ENCODE measurements at places on chromosomes 13 and 19.

GRCh38 chr13:73693215-73693614 lies 441.0 kb downstream of the KLF12 start:
- no peaks in the 10 kb centered on the region for H3K4me1 ChIP-seq
- no peak overlapping the region for H3K4me3 ChIP-seq
- no peak for DNase-seq
- no peaks in the 10 kb centered on the region for H3K27me3 ChIP-seq
- no peak overlapping the region for H3K27ac ChIP-seq

DNA sequence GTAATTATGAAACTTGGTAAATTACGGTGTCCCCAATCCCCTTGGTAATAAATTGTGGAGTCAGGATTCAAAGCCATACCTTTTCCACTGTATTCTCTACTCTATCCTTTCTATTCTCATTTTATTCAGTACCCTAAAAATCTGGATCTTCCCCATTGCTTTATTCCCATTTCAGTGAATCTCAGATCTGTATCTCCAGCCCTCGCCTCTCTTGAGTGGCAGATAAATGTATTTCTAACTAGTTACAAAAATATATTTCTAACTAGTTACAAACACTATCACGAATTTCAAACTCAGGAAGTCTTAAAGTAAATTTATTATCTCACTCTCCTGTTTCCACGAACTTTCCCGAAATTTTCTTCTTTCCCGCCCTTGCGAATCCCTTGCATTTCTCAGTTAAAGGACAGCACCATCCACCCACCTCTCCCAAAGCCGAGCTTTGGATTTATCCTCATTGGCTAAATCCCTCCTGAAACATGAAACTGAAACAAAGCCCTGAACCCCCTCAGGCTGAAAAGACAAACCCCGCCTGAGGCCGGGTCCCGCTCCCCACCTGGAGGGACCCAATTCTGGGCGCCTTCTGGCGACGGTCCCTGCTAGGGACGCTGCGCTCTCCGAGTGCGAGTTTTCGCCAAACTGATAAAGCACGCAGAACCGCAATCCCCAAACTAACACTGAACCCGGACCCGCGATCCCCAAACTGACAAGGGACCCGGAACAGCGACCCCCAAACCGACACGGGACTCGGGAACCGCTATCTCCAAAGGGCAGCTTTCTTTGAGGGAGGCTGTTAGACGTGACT lies 164.3 kb upstream of the PABPC3 start:
- no peak for DNase-seq
- peaks cover 21% of the 10 kb centered on the region for H3K27me3 ChIP-seq
- no peaks in the 10 kb centered on the region for H3K36me3 ChIP-seq
- H3K27ac ChIP-seq: no peak overlapping the region

DNA sequence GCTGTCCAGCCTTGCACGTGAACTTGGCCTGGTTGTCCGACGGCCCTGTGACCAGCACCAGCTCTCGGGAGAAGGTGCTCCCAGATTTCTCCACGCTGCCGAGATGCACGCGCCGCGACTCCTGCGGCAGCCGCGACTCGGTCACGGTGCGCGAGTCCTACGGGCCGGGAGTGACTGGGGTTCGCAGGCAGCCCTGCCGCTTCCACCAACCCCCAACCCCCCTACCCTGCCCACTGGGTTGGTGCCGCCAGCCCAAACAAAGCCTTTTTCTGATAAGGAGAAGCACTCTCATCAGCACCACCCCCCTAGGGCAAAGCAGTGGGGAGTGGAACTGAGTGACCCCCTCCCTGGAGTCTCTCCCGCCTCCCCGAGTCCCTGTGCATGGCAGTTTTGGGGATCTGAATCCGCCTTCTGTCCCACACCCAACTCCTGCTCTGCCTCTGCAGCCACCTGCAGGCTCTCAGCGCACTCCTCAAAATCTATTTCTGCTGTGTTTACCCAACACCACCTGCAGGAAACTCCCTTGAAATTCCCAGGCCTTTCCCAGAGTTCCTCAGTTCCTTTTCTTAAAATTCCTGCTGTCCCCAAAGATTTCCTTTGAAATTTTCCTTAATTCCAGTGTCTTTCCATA lies 6.2 kb downstream of the NPHS1 start:
- H3K4me3 ChIP-seq: no peak overlapping the region
- H3K27ac ChIP-seq: no peak overlapping the region
- H3K36me3 ChIP-seq: no peaks in the 10 kb centered on the region
- peaks cover 25% of the 10 kb centered on the region for H3K4me1 ChIP-seq

- H3K4me1 ChIP-seq: no peaks in the 10 kb centered on the region
- H3K27ac ChIP-seq: no peak overlapping the region
- DNase-seq: no peak
- H3K36me3 ChIP-seq: no peaks in the 10 kb centered on the region
- no peak overlapping the region for H3K4me3 ChIP-seq
Observed at GRCh38 chr13:61410669-61411297, 4.9 kb downstream of the PCDH20 start.

GRCh38 chr13:37446503-37446902 lies 152.1 kb downstream of the POSTN start:
- DNase-seq: no peak
- no peak overlapping the region for H3K4me3 ChIP-seq
- H3K27me3 ChIP-seq: no peaks in the 10 kb centered on the region
- H3K36me3 ChIP-seq: no peaks in the 10 kb centered on the region
- H3K4me1 ChIP-seq: no peaks in the 10 kb centered on the region
- no peak overlapping the region for H3K27ac ChIP-seq

DNA sequence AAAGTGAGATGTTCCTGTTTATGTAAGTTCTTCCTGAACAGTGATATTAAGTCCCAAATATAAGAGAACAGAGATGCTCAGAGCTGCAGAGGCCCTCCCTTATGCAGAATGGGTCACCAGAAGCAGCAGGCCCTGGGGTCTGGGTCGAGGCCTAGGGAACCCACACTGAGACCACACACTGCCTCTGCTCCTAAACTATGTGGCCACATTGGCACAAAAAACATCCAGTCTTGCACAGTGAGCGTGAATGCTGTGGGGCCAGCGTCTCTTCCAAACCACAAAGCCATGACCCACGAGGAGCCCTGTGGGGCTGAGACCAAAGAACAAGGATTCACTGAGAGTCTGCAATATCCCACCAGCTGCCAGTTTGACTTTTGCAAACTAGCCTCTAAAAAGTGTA lies 23.6 kb downstream of the PROZ start:
- peaks cover 18% of the 10 kb centered on the region for H3K36me3 ChIP-seq
- H3K4me1 ChIP-seq: peaks cover 68% of the 10 kb centered on the region
- H3K27me3 ChIP-seq: no peaks in the 10 kb centered on the region
- peak overlapping the region; percentile 37 for H3K27ac ChIP-seq

DNA sequence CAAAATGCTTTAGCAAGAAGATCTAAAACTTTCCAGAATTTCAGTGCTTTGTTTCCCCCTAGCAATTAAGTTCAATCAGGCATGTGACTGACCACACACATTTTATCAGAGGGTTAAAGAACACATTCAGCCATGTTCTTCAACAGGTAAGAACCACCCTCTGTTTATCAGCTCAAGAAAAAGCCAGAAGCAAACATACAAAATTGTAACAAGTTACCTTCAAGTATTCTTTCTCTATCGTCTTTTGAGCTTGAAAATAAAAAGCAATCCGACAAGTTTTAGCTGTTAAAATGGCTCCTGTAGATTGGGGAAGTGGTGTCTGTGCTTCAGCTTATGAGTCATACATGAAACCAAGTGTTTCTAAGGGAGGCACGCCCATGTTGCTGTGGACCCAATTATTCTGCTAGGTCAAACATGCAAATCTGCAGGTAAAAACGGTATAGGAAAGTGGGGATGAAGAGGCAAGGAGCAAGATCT lies at the start of gene ELF1:
Gene ELF1 (minus strand): TSS at position 306 of the 477 bp plus-strand sequence. CDS start 37,262 bp downstream, outside the sequence.
- H3K4me1 ChIP-seq: peaks cover 8% of the 10 kb centered on the region
- peak within 1 kb of the TSS; percentile 65 for H3K4me3 ChIP-seq
- H3K36me3 ChIP-seq: peaks cover 3% of the 10 kb centered on the region
- H3K27me3 ChIP-seq: no peaks in the 10 kb centered on the region

DNA sequence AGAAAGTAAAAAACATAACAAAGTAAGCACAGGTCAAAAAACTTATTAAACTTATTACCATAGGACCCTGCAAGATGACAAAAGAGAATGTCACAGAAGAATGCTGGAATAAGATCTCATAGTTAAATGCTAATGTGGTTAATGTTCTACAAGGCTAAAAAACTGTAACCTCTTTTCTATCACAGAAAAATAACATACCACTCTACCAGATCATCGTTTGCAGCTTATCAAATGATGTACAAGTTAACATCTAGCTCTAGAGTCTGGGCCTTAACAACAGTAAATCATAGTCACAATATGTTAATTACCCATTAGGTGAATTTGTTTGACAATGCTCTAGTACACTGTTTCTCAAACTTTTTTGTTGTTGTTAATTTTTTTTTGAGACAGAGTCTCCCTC lies 53.0 kb downstream of the NUFIP1 start:
- no peak overlapping the region for H3K27ac ChIP-seq
- no peak for DNase-seq
- no peaks in the 10 kb centered on the region for H3K4me1 ChIP-seq
- H3K27me3 ChIP-seq: no peaks in the 10 kb centered on the region
- no peaks in the 10 kb centered on the region for H3K36me3 ChIP-seq

GRCh38 chr19:2608602-2608922 lies 93.9 kb downstream of the GNG7 start:
- H3K27me3 ChIP-seq: peaks cover 9% of the 10 kb centered on the region
- H3K4me3 ChIP-seq: no peak overlapping the region
- H3K4me1 ChIP-seq: peaks cover 34% of the 10 kb centered on the region
- DNase-seq: no peak

DNA sequence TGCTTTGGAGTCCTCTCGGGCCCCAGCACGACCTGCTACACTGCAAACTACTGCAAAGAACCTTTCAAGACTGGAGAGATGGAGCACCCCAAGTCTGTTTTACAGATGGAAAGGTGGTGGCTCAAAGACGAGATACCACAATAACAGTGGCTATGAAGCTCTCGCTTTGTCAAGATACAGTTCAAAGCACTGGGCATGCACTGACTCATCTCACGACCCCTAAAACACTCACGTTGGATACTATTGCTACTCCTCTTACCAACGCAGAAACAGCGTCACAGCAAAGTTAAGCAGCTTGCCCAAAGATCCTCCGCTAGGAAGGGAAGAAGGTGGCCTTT lies 24.0 kb upstream of the LAIR1 start:
- H3K4me3 ChIP-seq: peak overlapping the region; percentile 49
- H3K4me1 ChIP-seq: peaks cover 32% of the 10 kb centered on the region
- peaks cover 16% of the 10 kb centered on the region for H3K27me3 ChIP-seq
- DNase-seq: no peak
- peak overlapping the region; percentile 55 for H3K27ac ChIP-seq

DNA sequence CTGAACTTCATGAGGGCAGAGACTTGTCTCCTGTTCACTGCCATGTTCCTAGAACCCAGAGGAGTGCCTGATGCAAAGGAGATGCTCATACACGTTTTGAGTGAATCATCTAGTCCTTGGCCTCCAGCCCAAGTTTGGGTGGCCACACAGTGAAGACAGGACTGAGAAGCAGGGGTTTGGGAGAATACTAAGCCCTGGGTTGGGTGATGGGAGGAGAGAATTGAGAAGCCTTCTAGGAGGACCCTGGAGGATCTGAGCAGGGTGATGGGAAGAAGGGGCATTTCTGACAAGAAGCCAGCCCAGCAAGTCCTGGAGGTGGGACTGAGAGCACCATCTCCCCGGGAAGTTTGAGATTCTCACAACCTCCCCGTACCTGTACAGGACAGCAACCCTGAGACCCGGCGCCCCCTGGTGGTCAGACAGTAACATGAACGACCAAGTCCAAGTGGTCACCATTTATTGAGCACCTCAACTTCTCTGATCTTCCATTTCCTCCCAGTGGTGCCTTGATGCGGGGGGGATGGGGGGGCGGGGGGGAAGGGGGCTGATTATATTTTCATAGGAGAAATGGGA lies 11.0 kb downstream of the CTU1 start:
- peaks cover 23% of the 10 kb centered on the region for H3K36me3 ChIP-seq
- peaks cover 3% of the 10 kb centered on the region for H3K4me1 ChIP-seq
- H3K4me3 ChIP-seq: no peak overlapping the region
- peak; percentile 56 for DNase-seq
- no peaks in the 10 kb centered on the region for H3K27me3 ChIP-seq

DNA sequence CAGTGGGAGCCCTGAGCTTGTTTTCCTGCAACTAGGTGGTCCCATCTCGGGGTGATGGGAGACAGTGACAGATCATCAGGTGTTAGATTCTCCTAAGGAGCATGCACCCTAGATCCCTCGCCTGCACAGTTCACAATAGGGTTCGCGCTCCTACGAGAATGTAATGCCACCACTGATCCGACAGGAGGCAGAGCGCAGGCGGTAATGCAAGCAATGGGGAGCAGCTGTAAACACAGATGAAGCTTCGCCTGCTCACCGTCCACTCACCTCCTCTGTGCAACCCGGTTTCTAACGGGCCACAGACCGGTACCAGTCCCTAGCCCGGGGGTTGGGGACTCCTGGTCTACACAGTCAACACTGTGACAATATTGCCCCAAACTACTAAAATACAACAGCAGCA lies 38.8 kb downstream of the CARD8 start:
- no peak overlapping the region for H3K4me3 ChIP-seq
- H3K27ac ChIP-seq: no peak overlapping the region
- H3K4me1 ChIP-seq: no peaks in the 10 kb centered on the region
- no peaks in the 10 kb centered on the region for H3K27me3 ChIP-seq
- peaks cover 73% of the 10 kb centered on the region for H3K36me3 ChIP-seq
- no peak for DNase-seq

DNA sequence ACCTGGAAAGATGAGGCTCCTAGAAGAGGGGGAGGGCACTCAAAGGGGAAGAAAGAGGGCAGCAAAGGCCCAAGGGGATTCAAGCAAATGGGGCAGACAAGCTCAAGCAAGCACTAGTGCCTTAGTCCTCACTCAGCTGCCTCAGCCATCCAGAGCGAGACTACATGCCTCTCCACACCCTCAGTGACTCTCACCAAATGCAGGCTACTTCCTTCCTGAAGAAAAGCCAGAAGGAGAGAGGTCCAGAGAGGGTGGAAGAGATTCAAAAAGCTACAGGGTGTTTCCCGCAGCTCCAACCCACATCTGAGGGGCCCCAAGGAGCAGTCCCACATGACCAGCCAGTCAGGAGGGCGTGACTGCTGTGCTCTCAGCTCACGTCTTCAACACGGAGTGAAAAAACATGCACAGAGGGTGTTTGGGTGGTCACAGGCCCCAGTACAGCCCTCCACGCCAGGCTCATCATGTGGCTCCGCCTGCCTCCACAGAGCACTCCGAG lies 40.5 kb downstream of the MIPEP start:
- no peak overlapping the region for H3K4me3 ChIP-seq
- H3K27ac ChIP-seq: no peak overlapping the region
- DNase-seq: no peak
- no peaks in the 10 kb centered on the region for H3K36me3 ChIP-seq
- no peaks in the 10 kb centered on the region for H3K27me3 ChIP-seq

DNA sequence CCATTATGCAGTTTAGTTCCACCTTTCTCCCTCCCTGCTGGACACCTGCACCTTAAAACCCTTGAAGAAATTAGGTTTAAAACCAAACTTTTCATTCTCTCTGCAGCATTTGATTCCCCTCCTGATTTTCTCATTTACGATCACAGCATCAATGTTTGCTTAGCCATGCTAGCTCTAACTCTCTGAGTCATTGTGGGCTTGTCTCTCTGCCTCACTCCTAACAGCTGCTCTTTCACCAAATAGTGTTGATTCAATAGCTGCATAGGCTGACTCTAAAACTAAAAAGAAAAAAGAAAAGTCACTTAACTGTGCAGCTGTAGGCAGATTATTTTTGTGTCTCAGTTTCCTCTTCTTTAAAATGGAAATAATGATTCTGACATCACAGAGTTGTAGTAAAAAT lies 1124.9 kb downstream of the DIAPH3 start:
- H3K4me1 ChIP-seq: no peaks in the 10 kb centered on the region
- no peaks in the 10 kb centered on the region for H3K27me3 ChIP-seq
- no peak overlapping the region for H3K27ac ChIP-seq
- no peak overlapping the region for H3K4me3 ChIP-seq

- no peaks in the 10 kb centered on the region for H3K36me3 ChIP-seq
- DNase-seq: no peak
- H3K4me1 ChIP-seq: no peaks in the 10 kb centered on the region
- H3K4me3 ChIP-seq: no peak overlapping the region
- H3K27me3 ChIP-seq: no peaks in the 10 kb centered on the region
- no peak overlapping the region for H3K27ac ChIP-seq
Observed at GRCh38 chr19:2574971-2575630, 99.2 kb downstream of the GADD45B start.
